Hypothalamus (tissue), 51 donors: ENCODE measurements at places on chromosomes 2 and 18.

DNA sequence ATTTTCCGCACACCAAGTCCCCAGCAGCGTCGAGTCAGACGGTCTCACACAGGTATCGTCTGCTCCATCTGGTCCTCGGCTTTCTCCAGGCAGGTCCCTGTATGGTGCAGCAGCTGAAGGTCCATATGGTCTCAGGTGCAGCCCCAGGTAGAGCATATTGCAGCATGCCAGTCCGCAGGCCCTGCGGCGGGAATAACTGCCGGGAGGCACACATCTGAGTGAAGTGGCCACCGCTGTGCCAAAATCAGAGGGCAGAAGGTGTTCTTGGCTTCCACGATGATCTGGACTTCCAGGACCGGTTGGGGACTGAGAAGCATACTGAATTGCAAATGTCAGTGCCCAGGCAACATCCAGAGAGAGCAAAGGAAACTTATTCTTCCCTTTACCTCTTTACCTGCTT is 320.3 kb downstream of the RNF144A start:
- DNase-seq: no peak

GRCh38 chr2:163591461-163591860 is 144.3 kb downstream of the FIGN start:
- no peak for DNase-seq

DNA sequence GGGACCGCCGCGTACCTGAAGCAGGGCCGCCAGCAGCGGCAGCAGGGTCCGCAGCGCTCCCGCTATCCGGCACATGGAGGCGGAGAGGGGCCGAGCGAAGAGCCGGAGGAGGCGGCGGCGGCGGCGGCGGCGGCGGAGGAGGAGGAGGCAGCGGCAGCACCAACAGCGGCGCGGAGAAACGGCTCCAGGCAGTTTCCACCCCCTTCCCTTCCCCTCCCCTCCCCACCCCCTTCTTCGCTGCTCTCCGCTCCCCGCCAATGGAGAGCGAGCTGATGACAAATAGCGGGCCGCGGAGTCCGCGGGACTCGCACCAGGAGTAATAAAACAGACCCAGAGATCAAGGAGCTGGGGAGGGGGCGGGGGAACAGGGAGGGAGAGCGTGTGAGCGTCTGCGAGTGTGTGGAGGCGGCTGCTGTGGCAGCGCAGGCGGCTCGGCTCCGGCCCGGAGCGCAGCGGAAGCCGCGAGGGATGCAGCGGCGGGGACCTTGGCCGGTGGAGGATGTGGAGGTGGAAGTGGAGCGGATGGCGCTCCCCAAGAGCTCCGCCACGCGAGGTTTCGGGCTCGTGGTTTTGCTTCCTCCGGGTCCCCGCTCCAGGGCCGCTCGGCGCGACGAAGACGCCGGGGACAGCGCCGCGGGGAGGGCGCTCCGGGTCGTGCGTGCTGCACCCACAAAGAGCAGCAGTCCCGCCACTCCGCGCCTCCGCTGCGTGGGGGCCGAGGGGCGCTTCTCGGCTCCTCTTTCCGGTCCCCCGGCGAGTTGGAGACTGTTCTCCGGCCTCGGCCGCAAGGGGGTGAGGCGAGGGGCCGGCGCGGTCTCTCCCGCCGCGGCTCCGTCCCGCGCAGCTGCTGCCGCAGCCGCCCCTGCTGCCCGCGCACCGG is at the start of gene CDH2:
Gene CDH2 (minus strand): TSS at position 183 of the 880 bp plus-strand sequence. CDS start 108 bp downstream, at position 75.
- peak; percentile 79 for DNase-seq

DNA sequence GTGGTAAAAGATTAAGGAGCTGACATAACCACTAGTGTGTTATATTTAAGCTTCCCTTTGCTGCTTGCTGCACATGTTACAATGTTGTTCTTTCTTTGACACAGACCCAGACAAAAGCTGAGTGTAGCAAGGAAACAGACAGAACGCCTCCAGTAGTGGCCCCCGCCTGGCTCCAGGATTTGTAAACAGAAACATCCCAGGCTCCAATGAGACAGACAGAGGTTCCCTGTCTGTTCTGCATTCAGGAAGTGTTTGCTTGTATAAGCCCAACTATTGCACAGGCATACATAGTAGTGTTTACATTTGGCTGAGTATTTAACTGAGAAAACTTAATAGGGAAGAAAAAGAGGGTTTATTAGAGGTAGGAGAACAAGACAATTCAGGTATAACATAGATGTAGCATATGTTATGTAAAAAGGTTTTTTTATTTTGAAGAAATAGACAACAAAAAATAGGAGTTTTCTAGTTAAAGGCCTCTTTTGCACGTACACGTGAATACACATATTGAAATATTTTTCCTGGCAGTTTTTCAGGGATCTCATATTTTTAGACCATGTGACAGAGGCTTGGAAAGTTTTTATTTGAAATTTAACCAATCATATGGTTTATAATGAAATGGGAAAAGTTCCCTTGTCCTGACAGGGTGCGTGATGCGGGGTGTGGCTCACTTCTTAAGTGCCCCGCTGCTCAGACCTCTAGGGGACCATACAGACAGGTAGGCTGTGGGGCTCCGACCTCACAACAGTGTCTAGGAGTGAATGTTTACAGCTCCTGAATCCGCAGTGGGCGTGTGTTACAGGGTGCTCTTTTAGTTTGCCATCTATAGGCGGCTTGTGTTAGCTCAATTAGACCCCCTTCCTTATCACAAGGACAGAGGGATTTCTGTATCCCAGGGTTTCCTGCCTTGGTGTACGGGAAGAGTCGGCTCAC is 118.4 kb downstream of the BMPR2 start:
- no peak for DNase-seq

DNA sequence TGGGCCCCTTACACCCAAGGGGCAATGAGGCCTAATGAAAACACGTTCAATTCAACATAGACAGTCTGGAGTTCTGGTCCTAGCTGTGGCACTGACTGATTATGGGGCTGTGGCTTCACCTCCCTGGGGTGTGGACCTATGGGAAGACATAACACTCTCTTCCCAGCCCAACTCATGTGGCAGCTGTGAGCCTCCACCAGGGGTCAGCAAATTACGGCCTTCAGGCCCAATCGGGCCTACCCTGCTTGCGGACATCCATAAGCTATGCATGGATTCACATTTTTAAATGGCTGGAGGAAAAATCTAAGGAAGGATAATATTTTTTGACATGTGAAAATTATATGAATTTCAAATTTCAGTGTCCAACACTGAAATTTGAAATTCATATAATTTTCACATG is 101.3 kb downstream of the LOXHD1 start:
- no peak for DNase-seq

GRCh38 chr2:207048416-207048815 is 109.1 kb downstream of the CPO start:
- DNase-seq: no peak

- no peak for DNase-seq
Observed at GRCh38 chr2:7071154-7071553, 153.9 kb downstream of the RNF144A start.

- no peak for DNase-seq
Observed at GRCh38 chr2:202700075-202700901, 65.5 kb downstream of the FAM117B start.

DNA sequence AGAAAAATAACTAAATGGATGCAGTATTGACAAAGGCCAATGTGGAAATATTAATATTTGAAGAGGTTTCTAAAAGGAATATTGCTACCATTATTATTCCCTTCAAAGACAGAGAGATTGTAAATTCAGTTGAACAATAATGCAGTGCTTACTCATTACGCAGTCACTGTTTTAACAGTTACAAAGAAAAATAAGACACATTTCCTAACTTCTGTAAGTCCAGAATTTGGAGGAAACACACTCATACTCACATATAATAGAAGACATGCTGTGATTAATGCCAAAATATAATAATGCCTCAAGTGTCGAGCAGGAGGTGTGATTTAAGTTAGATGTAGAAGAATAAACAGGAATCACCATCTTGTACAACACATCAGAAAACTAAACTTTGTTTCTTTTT is 389.2 kb downstream of the FBXO15 start:
- DNase-seq: no peak
